Endothelial cell of umbilical vein (primary cell): ENCODE measurements at places on chromosomes 1 and 21. TPM values are rescaled to one million over a fixed set of nuclear protein-coding genes. Genes with fewer than 3 reads are reported as not detected.

ZBTB8B gene
- 0.01 TPM in 1 of 2 replicates, not detected in the other for polyA plus RNA-seq

GRCh38 chr1:100362821-100363466, 10.6 kb downstream of the CDC14A start:
- no peak for DNase-seq

DNA sequence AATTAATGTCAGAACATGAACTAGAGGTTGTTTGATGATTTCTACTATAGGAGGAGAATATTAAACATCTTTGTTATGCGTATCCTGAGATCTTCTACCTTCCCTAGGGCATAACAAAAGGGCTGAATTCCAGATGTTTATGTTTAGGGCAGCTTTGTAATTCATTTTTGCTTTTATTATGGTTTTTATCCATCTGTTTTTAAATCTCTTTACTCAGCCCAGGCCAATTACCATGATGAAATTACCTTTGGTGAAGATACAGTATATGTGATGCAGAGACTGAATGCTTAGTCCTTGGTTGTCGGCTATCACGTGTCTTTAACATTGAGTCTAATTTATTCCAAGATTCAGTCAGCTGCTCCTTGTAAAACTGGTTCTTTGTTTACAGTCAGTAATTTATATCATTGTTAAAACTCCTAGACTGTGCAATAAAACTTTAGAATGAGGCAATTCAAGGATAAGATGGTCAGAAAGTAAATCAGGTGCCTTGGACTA, 176.9 kb downstream of the CTH start:
- DNase-seq: no peak

- DNase-seq: no peak
These were observed 61.3 kb upstream of the KCNE2 start for GRCh38 chr21:34302521-34302920.

GRCh38 chr1:231814521-231814920, 187.9 kb downstream of the DISC1 start:
- peak; percentile 77 for DNase-seq

GRCh38 chr1:224497714-224498573, 63.3 kb upstream of the WDR26 start:
- DNase-seq: peak; percentile 89
